T-helper 17 cell (primary cell): ENCODE measurements at places on chromosomes 2 and 18.

GRCh38 chr2:28349546-28350165, 43.0 kb upstream of the FOSL2 start:
- no peak for DNase-seq

DNA sequence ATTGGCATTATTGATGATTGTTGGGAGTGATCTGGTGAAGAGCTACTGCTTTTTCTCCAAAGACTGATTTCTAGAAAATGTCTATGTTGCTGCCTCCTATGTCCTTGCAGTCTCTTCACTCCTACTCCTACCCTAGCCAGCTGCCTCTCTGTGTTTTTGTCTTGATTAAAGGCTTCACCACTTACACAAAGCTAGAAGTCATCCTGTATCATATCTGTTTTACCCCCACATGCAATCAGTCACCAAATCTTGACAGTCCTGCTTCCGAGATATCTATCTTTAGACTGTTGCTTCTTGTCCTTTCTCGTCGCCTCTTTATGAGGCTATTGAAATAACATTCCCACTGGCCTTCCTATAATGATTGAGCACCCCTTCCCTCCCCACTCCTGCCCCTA, 84.5 kb upstream of the ITGA4 start:
- no peak for DNase-seq

DNA sequence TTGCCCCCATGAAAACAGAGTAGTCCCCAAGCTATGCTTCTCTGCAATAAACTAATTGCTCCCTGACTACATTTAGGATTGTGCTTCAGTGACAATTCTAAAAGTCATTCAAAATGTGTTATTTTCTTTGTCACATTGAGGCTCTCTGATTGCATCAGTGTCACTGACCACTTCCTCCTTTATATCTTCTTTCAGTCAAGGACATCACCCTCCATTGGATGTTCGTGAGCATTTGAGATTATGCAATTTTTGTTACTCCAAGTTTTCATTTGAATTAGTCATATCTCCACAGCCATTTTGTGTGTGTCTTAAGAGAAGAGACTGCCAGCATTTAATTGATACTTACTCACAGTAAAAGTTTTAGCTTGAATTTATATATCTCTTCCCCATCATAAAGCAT, 780.8 kb upstream of the GCFC2 start:
- DNase-seq: no peak

GRCh38 chr2:227013330-227013729, 150.7 kb downstream of the COL4A4 start:
- DNase-seq: no peak

- DNase-seq: no peak
These were observed 208.0 kb downstream of the C1D start for GRCh38 chr2:67854798-67855197.

- DNase-seq: no peak
These were observed 67.3 kb downstream of the CCBE1 start for GRCh38 chr18:59629894-59630293.

DNA sequence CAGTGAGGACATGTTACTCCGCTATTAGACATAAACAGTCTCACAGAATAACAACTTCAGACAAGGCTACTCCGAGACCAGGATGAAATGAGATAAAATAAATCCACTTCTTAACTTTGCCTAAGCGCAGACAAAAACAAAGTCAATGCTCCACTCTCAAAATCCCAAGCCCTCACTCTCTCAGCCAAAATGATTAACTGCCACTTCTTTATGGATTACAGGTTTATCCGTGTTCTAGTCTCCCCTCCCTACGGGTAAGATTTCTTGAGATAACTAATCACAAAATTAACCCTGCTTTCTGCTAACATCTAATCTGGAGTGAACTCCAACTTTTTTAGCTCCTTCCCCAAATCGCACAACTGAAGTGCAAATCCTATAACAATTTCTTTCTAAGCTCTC, 1.1 kb upstream of the CRYGC start:
- DNase-seq: no peak

- no peak for DNase-seq
These were observed 62.7 kb downstream of the ASAP2 start for GRCh38 chr2:9269295-9269694.

GRCh38 chr18:26397019-26397418, 151.3 kb downstream of the KCTD1 start:
- no peak for DNase-seq

GRCh38 chr18:23487738-23488570, 15.4 kb upstream of the RMC1 start:
- no peak for DNase-seq

DNA sequence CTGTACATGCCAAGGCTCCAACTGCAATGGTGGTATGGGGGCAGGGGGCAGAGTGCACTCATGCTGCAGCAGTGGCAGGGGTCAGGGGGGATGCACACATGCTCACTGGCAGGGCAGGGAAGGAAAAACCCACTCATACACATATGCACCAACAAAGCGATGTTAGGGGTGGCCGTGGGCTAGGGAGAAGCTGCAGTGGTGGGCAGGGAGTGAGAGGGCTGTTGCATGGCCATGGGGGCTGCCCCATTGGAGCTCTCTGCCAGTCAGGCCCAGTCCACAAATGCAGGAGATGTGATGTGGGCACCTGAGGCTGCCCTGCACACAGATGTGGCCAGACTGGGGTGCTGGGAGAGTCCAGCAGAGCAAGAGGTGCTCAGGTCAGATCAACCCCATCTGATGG, 238.1 kb upstream of the NXPH2 start:
- DNase-seq: no peak

DNA sequence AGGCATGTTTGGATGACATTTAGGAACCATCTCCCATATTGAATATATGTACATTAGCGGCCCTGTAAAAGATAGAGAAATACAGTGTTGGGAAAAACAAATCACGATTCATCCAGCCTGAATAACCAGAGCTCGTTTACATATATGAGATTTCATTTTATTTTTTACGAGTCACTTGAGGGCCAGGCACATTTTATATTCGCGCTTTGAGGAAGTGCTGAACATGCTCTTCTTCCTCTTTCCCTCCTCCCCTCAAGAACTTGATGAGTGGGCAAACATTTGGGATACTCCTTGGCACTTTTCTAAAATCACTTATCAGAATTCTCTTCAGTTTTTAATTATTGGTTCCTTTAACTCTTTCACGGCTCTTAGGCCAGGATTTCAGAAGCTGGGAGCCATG, 268.0 kb upstream of the TANK start:
- DNase-seq: no peak

DNA sequence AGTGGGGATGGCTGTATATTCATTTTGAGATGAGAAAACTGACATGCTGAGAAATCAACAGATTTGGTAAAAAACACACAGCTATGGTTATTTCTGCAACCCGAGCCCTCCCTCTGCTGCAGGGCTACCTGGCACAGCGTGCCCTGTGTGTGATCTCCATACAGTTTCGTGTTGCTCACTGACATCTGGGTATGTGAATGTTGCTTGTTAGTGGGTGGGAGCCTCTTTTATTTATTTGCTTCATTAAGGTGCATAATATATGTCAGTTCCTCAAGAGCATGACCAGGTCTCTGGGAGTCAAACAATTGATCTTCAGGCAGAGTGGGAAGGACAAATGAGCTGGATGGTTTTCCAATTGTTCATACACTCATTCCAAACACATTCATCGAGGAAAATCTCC, 139.1 kb upstream of the FHL2 start:
- DNase-seq: no peak

DNA sequence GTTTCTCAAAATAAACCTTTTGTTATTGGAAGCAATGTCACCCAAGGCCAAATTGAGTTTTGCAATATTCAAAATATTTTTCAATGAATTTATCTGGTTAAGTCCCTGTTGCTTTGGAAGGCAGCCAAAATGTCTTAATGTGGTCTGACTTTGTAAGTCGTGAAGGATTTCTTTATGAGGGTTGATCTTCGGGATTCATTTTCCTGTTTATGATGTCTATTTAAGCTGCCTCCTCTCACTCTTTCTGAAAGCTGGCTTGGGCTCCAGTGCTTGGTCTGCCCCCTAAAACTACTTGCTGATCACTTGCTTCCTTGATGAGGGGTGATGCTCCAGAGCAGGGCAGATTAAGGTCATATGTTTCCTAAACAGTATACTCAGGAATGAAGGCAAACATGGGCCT, 141.1 kb downstream of the ANTXR1 start:
- no peak for DNase-seq

- DNase-seq: no peak
These were observed 83.0 kb upstream of the TAF1B start for GRCh38 chr2:9760069-9760901.

- DNase-seq: no peak
These were observed 62.7 kb downstream of the BIN1 start for GRCh38 chr2:127044165-127044718.

- peak; percentile 77 for DNase-seq
These were observed 526 bp downstream of the PRKRA start for GRCh38 chr2:178450524-178450773.

DNA sequence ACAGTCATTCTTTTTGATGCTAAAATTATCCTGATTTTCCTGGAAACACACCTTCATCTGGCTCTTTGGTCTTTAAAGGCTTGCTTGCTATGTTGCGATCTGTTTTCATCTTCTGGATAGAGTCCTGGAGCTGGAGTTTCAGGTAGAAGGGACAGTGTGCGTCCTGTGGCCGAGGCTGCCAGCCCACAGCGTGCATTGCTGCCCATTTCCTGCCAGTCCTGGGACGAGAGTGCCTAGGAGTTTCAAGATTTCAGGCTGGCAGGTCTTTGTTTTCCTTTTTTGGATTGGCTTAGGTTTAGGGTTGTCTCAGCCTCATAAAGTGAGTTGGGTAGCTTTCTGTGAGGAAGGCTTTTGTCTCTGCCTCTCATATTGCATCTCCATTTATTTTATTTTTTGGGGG, 14.5 kb downstream of the DGKD start:
- no peak for DNase-seq

DNA sequence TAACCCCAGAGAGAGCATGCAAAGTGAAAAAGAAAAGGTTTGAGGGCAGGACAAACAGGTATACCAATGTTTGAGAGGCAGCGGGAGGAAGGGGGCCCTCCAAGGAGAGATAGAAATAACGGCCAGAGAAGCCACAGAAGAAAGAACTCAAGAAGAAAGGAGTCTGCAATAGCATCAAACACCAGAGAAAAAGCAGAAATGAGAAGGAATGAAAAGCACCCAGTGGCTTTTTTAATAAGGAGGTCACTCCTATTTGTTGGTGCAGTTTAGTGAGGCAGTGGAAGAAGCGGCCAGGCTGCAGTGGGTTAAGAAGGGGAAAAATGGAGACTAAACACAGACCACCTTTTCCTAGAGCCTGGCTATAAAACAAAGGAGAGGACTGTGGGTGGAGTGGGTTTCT, 177.2 kb downstream of the THADA start:
- DNase-seq: no peak

- no peak for DNase-seq
These were observed 154.9 kb downstream of the NDUFA10 start for GRCh38 chr2:239870276-239870675.

DNA sequence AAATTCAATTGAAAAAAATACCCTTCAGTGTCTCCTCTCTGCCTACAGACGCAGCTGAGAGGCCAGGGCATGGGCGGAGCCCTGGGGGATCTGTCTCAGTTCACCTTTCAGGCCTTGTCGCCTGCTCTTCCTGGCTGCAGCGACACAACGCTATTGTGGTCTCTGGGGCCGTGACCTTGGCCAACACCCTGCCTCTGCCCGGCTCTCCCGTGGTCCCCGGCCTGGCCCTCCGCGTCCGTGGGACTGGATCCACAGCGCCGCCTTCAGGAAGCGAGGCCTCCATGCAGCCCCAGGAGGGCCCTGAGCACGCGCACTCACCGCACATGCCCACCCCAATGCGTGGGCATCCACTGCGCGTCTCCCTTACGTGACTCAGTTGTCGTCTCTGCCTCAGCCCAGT, 81.1 kb downstream of the MRPS9 start:
- DNase-seq: no peak

- DNase-seq: no peak
These were observed 22.8 kb upstream of the NT5C1B start for GRCh38 chr2:18612133-18612532.

GRCh38 chr2:239736358-239737143, 288.6 kb downstream of the NDUFA10 start:
- no peak for DNase-seq

DNA sequence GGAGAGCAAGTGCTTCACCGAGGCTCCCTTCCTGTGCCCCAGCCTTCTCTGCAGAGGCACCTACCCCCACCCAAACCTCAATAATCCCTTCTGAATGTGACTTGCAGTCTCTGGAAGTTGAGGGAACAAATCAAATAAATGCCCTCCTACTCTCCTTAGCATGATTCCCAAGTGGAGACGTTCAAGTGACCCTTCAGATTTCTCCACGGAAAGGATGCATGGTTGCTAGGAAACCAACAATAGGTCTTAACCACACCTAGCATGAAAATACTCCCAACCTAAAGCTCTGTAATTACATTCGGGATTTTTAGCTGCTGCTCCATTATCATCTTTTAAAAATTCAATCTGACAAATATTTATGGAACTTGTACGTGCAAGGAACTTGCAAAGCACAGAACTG, 50.2 kb upstream of the CABLES1 start:
- DNase-seq: no peak

- no peak for DNase-seq
These were observed 14.5 kb downstream of the DNAJC27 start for GRCh38 chr2:24957221-24957620.

GRCh38 chr2:3683748-3684454, 19.5 kb upstream of the DCDC2C start:
- no peak for DNase-seq

- no peak for DNase-seq
These were observed 130.3 kb downstream of the TMEFF2 start for GRCh38 chr2:192064459-192064858.

DNA sequence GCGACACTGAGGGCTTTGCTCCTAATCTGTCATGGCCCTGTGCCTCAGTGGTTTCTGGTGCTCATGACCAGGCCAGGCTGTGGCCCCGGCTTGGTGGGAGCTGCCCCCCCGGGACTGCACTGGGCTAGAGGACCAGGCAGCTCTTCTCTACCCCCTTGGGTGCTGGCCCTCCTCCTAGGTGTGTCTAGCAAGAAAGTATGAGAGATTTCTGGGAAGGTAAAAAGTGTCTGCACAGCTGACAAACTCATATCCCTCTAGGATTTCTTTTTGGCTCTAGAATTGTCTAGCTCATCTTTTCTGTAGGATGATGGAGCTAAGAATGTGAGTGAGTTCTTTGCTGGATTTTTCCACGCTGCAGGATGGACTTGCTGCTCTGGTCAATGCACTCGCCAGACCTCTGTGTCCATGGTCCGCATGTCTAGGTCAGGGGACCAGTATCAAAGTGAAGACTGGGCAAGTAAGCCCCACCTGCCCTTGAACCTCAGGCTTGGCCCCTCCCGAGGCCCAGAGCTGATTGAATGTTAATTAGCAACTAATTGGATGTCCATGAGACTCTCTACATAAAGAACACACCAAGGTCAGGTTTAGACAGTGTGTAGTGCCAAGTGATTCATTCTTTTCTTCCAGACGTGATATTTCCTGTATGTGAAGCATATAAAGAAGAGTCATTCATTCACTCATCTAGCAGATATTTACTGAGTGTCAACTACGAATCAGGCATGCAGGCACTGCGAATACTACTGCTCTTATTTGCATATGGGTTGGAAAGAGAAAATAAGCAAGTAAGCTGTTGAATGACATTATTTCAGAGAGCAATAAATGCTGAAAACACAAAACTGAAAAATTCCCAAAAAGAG, 15.6 kb upstream of the PSD4 start:
- no peak for DNase-seq
